Spinal cord (tissue), 10 donors: ENCODE measurements at places on chromosomes 2 and 18.

DNA sequence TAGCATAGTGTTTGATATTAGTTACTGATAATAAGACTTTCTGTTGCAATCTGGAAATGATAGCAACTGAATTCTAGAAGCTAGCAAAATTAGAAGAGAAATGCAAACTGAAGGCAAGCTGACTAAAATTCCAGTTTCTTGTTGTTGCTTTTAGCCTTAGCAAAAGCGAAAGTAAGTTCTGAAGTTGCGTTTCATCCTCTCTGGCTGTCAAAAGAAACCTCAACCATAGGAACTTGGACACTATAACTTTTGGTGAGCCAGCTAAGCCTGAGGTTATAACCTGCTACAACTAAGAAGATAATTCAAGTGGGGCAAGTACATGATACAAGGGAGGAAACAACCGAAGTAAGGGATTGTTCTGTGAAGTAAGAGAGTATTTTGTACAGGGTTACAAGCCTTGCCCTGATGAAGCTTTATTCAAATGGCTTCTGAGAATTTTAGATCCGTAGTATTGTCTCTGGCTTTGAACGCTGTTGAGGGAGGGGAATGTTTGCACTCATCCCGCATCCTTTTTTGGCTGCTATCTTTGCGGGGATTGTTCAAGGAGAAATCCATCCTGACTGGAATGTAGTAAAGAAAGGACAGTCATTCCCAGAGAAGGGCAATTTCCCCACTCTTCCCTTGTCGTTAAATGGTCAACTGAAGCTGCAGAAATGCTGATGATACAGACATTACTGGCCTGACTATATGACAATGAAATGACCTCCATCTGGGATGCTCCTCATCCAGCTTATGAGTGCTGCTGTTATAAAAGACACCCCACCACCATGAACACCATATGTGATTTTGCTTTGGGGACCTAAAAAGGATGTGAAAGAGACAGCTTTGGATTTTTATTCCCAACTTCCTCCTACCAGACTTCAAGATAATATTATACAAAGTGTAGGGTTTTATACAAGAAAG, 7.0 kb upstream of the TMX3 start:
- no peak for DNase-seq

DNA sequence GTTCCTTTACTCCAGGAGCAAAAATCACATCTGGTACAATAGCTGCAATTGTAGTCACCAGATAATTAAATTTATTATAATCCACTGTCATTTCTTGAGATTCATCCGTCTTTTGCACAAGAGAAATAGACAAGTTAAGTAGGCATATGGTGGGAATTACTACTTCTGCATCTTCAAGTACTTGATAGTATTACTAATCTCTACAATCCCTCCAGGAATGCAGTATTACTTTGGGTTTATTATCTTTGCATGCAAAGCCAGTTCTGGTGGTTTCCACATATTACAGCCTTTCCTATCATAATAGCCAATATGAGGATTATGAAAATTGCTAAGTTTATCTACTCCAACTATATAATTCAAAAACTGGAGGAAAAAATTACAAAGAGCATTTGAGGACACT, 254.1 kb downstream of the IKZF2 start:
- no peak for DNase-seq

DNA sequence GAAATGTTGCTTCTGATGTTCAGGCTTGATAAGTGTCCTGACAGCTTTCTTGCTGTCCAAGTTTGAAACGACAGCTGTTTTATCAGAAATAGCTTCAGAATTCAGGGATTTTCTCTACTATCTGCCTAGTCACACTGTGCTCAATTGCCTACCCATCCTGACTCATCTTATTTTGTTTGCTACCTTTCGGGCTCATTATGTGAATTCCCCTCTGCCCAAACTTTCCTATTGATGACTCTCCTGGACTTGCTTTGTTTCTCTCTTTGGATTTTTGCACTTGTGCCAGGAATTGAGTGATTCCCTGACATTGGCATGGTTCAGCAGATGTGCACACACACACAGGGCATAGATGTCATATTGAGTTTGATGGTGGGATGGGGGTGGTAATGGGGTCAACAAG, 1052.6 kb upstream of the PIK3C3 start:
- DNase-seq, result no peak

DNA sequence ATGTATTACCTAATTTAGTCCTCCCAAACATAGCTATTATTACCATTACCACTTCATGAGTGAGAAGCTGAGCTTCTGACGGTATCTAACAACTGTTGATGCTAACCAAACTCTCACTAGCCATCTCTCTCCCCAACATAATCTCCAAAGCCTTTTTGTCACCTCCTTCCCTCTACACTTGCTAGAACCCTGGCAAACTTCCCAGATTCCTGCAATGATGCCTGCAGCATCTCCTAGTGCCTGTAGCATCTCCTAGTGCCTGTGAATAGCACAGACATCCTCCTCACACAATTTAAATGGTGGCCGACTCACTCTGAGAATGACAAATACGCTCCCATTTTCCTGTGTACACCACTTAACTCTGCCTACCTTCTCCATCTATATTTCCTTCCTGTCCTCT, 126.7 kb downstream of the STK39 start:
- no peak for DNase-seq

- DNase-seq, result no peak
Observed at GRCh38 chr2:168470320-168471162, 14.5 kb downstream of the CERS6 start.

GRCh38 chr2:218255446-218255845, 5.4 kb upstream of the GPBAR1 start:
- no peak for DNase-seq

DNA sequence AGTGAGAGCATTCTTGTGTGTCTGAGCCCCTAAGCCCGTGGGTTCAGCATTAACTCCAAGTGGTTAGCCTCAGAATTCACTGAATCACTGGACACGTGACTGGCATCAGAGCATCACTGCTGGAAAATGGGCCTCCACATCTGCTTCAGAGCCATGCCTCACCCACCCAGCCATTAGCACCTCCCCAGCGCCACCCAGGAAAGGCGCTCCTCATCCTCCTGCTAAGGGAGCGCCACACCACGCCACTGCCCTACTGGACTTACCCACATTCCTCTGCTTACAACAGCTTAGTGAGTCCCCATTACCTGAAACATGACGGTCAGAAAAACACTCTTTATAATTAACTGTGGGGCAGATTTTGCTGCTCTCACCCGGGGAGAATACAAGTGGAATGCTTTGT, 442.6 kb upstream of the MYT1L start:
- DNase-seq, result no peak
